Activated CD4-positive, alpha-beta T cell treated with anti-CD3 and anti-CD28 coated beads, Interleukin-2, amount 10 ng/mL, durations not matched to agents 7 days and 5 days (primary cell): ENCODE measurements at places on chromosomes 16 and 17. TPM values are rescaled to one million over a fixed set of nuclear protein-coding genes. Genes with fewer than 3 reads are reported as not detected.
A peak's percentile ranks its signal among the peaks of the same experiment; 100 is the strongest.

DNA sequence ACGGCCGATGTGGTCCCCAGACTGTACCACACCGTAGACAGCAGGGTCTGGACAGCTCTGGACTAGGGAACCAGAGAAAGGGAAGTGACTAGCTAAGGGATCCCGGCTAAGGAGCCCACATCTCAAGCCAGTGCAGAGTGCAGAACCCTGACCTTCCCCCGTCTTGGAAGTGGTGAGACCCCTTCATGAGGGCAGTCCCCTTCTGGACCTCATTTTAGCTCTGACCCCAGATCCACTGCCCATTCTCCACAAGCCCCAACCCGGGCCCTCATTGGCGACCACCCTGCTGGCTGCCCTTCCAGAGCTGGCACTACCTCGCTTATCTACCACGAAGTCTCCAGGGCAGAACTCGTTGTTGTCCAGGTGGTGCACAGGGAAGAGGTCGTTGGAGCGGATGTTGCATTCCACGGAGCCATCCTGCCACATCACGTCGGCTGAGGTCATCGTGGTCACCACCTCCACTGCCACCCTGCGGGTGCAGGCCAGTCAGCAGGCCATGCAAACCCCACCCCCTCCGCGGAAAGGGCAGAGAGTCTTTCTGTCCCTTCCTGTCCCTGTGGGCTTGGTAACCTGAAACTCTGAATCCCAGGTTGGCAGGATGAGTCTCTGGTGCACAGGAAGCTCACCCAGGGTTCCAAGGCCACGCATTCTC lies 14.2 kb downstream of the SPHK1 start:
- DNase-seq: no peak
- no peaks in the 10 kb centered on the region for H3K27me3 ChIP-seq
- no peak overlapping the region for H3K27ac ChIP-seq
- H3K36me3 ChIP-seq: peaks cover 29% of the 10 kb centered on the region
- H3K4me1 ChIP-seq: no peaks in the 10 kb centered on the region
- H3K4me3 ChIP-seq: no peak overlapping the region

GRCh38 chr16:53893731-53894435 lies 189.9 kb downstream of the FTO start:
- peaks cover 13% of the 10 kb centered on the region for H3K4me1 ChIP-seq
- H3K4me3 ChIP-seq: no peak overlapping the region
- no peak for DNase-seq

DNA sequence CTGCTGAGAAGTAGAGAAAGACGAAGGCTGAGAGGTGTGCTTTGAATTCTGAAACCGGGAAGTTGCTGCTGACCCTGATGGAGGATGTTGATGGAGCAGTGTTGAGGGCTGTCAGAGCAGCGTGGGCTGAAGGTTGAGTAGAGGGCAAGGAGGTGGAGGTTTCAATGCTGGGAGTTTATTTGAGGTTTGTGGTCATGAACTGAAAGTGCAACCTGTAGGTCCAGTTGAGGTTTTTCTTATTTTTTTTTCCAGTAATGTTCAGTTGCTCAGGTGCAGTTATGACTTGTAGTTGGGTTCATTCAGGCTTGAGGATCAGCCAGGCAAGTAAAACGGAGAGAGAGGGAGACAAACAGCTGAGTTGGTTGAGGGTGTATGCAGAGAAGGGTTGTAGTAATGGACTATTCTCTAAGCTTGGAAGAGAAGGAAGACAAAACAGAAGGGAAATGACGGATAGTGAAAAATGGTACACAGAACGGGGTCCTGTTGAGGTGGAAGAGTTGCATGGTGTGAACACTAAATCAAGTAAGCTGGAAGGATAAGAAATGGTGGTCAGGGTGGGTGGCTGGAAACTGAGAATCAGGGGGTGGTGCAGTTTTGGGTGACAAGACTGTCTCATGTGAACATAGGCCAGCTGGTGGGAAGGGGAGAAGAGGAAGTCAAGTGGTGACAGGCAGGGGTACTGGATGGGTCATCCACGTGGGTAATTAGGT lies 8.7 kb upstream of the UBE2G1 start:
- peaks cover 28% of the 10 kb centered on the region for H3K4me1 ChIP-seq
- peak overlapping the region; percentile 7 for H3K4me3 ChIP-seq
- DNase-seq: peak; percentile 62
- peaks cover 3% of the 10 kb centered on the region for H3K27me3 ChIP-seq
- H3K27ac ChIP-seq: peak overlapping the region; percentile 86
- H3K36me3 ChIP-seq: peaks cover 3% of the 10 kb centered on the region

GRCh38 chr16:8561496-8561895 lies 28.8 kb downstream of the TMEM114 start:
- no peaks in the 10 kb centered on the region for H3K27me3 ChIP-seq
- no peaks in the 10 kb centered on the region for H3K36me3 ChIP-seq
- H3K27ac ChIP-seq: no peak overlapping the region
- no peak for DNase-seq

- no peak overlapping the region for H3K4me3 ChIP-seq
- H3K4me1 ChIP-seq: peaks cover 4% of the 10 kb centered on the region
- no peaks in the 10 kb centered on the region for H3K36me3 ChIP-seq
- peak; percentile 62 for DNase-seq
Measured at GRCh38 chr16:3938843-3939624, 58.5 kb upstream of the CREBBP start.

GRCh38 chr16:2936436-2937011 lies 24.8 kb downstream of the FLYWCH1 start:
- no peak overlapping the region for H3K4me3 ChIP-seq
- H3K27me3 ChIP-seq: no peaks in the 10 kb centered on the region
- H3K27ac ChIP-seq: no peak overlapping the region
- peaks cover 34% of the 10 kb centered on the region for H3K36me3 ChIP-seq
- H3K4me1 ChIP-seq: peaks cover 7% of the 10 kb centered on the region
- no peak for DNase-seq

GRCh38 chr17:32482568-32483320 lies 4.0 kb upstream of the CDK5R1 start:
- H3K36me3 ChIP-seq: peaks cover 31% of the 10 kb centered on the region
- no peak overlapping the region for H3K4me3 ChIP-seq
- DNase-seq: no peak
- peaks cover 12% of the 10 kb centered on the region for H3K4me1 ChIP-seq
- no peaks in the 10 kb centered on the region for H3K27me3 ChIP-seq
- peak overlapping the region; percentile 50 for H3K27ac ChIP-seq

DNA sequence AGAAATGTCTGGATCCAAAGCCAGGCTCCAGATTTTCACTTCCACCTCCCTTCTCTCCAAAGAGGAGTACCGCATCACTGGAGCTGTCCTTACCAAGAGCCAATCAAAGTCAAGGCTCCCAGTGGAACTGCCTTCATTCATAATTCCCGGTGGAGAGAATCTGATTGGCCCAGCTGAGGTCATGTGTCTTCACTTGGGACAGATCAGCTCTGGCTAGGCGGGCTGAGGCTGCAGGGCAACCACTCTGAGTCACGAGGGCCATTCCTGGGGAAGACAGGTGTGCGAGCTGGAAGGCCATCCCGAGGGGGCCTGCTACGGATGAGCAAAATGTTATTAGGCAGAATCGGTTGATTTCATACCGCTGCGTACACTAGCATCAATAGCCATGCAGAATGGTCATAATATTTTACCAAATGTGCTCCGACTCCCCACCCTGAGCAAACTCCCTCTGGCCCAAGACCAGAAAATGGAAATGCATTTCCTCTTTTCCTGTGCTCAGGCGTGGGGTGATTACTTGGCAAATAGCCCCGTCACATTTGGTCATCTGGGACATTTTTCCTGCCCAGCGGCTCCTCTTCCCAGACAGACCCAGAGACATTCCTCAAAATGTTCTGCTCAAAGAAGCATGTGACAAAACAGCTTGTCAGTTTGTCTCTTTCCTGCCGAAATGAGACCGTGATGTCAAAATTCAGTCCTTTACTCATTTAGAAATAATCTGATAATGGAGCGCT lies 111.1 kb downstream of the AIPL1 start:
- peaks cover 5% of the 10 kb centered on the region for H3K27me3 ChIP-seq
- no peaks in the 10 kb centered on the region for H3K4me1 ChIP-seq
- H3K36me3 ChIP-seq: no peaks in the 10 kb centered on the region
- no peak for DNase-seq

DNA sequence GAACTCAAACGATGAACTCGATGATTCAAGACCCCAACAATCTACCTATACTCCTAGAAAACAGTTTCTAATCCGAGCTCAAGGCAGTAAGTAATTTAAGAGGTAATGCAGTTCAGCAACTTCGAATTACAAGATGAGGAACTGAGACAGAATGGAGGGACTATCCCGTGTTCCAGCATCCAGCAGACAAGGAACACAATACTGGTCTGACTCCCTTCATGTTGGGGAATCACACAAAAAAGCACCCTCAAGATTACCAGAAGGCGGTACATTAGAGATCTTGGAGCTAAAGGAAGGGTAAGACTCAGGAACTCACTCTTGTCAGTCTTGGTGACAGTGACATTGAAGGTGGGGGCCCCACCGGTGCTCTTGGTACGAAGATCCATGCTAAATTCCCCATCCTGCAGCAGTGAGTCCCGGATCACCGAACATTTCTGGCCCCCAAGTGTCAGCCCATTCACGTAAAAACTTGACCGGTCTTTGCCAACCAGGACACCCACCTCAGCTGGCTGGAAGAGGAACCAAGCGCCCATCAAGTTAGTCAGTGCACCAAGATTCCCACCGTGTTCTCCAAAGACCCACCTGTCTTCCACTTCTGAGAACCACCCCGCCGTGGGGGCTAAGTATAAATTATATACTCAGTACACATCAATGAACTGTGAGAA lies 1.9 kb downstream of the PFN1 start:
- peaks cover 52% of the 10 kb centered on the region for H3K4me1 ChIP-seq
- no peak for DNase-seq
- peaks cover 58% of the 10 kb centered on the region for H3K36me3 ChIP-seq
- peak overlapping the region; percentile 92 for H3K4me3 ChIP-seq

- no peak overlapping the region for H3K4me3 ChIP-seq
- no peak overlapping the region for H3K27ac ChIP-seq
- no peaks in the 10 kb centered on the region for H3K36me3 ChIP-seq
- H3K4me1 ChIP-seq: no peaks in the 10 kb centered on the region
Measured at GRCh38 chr16:5911241-5911640, 813.6 kb upstream of the EEF2KMT start.

DNA sequence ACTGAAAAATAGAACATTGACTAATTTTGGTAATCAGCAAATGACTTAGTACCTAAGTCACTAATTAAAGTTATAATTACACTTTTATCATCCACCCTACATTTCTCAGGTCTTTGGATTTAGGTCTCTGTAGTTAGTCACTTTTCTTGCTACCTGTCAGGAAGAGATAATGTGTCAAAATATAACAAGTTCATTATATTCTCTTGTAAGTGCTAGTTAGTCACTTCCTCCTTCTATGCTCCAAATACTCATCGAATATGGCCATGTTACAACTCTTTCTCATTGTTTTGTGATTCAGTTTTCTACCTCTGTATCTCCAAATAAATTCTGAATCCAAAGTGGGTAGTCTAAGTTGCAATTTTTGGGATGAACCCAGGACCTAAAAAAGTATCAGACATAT lies 163.5 kb upstream of the KIF2B start:
- H3K4me1 ChIP-seq: no peaks in the 10 kb centered on the region
- H3K27ac ChIP-seq: no peak overlapping the region
- no peaks in the 10 kb centered on the region for H3K27me3 ChIP-seq
- no peaks in the 10 kb centered on the region for H3K36me3 ChIP-seq
- DNase-seq: no peak

DNA sequence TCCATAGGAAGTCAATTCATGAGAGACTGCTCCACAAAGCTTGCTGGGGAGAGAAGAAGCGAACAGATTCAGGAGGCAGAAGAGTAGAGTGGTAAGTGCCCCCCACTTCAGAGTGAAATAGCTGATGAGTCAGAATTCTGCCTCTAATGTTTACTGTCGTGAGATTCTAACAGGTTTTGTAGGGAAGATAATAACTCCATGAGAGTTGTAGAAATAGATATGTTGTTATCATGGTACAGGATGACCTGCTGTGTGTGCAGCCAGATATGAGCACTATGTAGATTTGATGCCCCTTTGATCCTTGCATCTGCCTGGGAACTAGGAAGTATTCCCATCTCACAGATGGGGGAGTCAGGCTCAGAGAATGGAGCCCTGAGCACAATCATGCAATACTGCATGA lies 502.4 kb upstream of the CDH11 start:
- H3K27me3 ChIP-seq: no peaks in the 10 kb centered on the region
- no peak overlapping the region for H3K27ac ChIP-seq
- H3K4me1 ChIP-seq: no peaks in the 10 kb centered on the region
- DNase-seq: no peak

GRCh38 chr16:86710602-86710950 lies 132.2 kb downstream of the FOXL1 start:
- no peaks in the 10 kb centered on the region for H3K36me3 ChIP-seq
- H3K27ac ChIP-seq: no peak overlapping the region
- no peaks in the 10 kb centered on the region for H3K4me1 ChIP-seq
- H3K27me3 ChIP-seq: no peaks in the 10 kb centered on the region
- DNase-seq: no peak
- no peak overlapping the region for H3K4me3 ChIP-seq

- peaks cover 37% of the 10 kb centered on the region for H3K27me3 ChIP-seq
- H3K4me3 ChIP-seq: no peak overlapping the region
- H3K36me3 ChIP-seq: no peaks in the 10 kb centered on the region
- no peak for DNase-seq
- no peak overlapping the region for H3K27ac ChIP-seq
Measured at GRCh38 chr17:34255381-34255732, 272 bp downstream of the CCL2 start.

DNA sequence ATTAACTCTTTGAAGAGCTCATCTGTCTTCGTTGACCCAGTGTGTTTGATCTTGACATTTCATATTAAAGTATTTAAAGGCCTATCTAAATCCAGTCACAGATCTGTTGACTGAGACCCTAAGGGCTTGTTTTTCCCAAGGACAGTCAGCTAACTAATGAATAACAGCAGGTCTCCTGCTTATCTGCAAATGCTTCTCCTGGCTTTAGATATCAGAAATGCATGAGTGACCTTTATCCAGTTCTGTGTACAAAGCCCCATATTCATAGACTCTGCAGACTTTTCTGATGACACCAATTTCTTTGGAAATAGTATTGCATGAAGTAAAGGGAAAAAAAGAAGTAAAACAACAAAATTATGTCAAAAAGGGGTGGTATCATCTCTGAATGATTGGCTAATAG lies 70.3 kb downstream of the YPEL2 start:
- H3K27ac ChIP-seq: no peak overlapping the region
- peaks cover 16% of the 10 kb centered on the region for H3K36me3 ChIP-seq
- H3K4me3 ChIP-seq: no peak overlapping the region

- no peak for DNase-seq
- peaks cover 4% of the 10 kb centered on the region for H3K36me3 ChIP-seq
- H3K27ac ChIP-seq: no peak overlapping the region
- H3K27me3 ChIP-seq: no peaks in the 10 kb centered on the region
- peaks cover 38% of the 10 kb centered on the region for H3K4me1 ChIP-seq
Measured at GRCh38 chr16:67025210-67025550, 3.8 kb upstream of the CBFB start.

Gene GNAO1
- 4.2 TPM for total RNA-seq

Gene CCL17
- total RNA-seq: 0.40 TPM

Gene KRTAP3-2
- not detected for total RNA-seq

Gene CDH13
- total RNA-seq: not detected

Gene TPSD1
- not detected for total RNA-seq
